ENCODE measurements at places on chromosomes 12 and 14.
A peak's percentile ranks its signal among the peaks of the same experiment; 100 is the strongest.

GRCh38 chr12:79975143-79975542, 40.2 kb upstream of the PPP1R12A start:
- no peak for DNase-seq

DNA sequence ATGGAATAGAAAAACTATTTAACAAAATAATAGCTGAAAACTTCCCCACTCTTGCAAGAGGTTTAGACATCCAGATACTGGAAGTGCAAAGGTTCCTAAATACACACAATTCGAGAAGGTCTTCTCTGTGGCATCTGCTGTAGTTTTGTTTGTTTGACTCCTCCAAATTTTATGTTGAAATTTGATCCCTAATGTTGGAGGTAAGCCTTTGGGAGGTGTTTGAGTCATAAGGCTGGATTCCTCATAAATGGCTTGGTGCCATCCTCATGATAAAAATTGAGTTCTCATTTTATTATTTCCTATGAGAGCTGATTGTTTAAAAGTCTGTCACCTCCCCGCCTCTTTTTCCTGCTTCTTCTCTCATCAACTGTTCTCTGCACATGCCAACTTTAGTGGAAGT, 182.7 kb downstream of the MYRFL start:
- no peak for DNase-seq

- DNase-seq, result no peak
These were observed 216.5 kb downstream of the SLC38A4 start for GRCh38 chr12:46609273-46609623.

DNA sequence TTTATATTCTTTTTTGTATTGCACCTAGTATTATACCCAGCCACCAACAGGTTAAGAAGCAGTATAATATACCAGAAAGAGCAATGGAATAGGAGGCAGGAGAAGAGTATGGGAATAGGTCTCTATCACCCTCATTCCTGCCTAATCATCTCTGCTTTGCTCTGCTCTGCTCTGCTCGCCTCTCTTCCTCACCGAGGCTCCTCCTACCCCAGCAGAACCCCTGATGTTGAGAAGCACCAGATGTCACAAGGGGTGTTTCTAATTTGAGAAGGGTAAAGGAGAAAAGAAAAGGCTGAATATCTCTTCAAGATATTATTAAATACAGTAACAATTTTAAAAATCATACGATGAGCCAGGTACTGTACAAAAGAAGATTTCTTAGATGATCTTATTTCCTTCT, 89.0 kb downstream of the STON2 start:
- DNase-seq, result no peak

- no peak for DNase-seq
These were observed 864.2 kb downstream of the TRHDE start for GRCh38 chr12:73136386-73136785.

DNA sequence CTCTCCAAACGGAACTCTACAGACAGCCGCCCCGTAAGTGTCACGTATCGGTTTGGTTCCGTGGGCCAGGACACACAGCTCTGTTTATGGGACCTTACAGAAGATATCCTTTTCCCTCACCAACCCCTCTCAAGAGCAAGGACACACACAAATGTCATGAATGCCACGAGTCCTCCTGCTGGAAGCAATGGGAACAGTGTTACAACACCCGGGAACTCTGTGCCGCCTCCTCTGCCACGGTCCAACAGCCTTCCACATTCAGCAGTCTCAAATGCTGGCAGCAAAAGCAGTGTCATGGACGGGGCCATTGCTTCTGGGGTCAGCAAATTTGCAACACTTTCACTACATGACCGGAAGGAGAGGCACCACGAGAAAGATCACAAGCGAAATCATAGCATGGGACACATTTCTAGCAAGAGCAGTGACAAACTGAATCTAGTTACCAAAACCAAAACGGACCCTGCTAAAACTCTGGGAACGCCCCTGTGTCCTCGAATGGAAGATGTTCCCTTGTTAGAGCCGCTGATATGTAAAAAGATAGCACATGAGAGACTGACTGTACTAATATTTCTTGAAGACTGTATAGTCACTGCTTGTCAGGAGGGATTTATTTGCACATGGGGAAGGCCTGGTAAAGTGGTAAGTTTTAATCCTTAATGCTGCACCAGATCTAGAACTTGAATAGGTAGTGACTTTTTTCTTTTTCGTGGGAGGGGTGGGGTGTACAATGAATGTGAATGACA, 69.7 kb downstream of the WDR20 start:
- DNase-seq, result peak; percentile 79

DNA sequence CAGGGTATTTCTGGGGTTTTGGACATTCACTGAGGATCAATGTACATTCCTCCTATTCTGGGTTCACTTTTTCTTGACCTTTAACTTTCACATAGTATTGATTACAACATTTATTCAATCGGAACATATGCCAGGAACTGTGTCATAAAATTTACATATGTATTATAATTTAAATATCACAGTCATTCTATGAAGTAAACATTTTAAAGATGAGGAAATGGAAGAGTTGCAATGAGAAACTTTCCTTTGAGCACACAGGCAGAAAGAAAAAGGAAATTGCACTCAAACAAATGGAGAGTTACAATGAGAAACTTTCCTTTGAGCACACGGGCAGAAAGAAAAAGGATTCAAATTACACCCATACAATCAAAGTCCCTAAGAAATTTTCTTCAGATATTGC, 3.1 kb downstream of the MUCL1 start:
- DNase-seq, result no peak

GRCh38 chr12:111598637-111599452, at the start of gene ATXN2:
TSS of gene ATXN2 (minus strand) at chr12:111599315. CDS start at chr12:111599034, 281 bp downstream.
- peak; percentile 72 for DNase-seq

DNA sequence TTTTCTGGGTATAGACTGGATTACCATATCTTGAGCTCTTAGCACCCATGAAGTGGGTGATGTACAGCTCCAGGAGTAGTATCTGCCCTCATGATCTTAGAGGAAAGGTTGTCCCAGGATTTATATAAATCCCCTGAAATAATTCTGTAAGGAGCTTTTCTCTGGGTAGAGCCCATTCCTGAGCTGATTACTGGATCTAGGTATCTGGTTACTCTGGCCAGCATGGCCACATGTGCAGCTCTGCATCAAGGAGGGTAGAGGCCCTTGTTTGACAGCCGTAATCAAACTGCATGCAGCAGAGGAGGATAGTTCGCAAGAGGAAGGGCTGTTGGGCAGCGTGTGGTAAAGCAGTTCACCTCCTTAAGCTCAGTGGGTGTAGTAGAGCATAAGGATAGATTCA, 8.5 kb downstream of the COX14 start:
- no peak for DNase-seq

DNA sequence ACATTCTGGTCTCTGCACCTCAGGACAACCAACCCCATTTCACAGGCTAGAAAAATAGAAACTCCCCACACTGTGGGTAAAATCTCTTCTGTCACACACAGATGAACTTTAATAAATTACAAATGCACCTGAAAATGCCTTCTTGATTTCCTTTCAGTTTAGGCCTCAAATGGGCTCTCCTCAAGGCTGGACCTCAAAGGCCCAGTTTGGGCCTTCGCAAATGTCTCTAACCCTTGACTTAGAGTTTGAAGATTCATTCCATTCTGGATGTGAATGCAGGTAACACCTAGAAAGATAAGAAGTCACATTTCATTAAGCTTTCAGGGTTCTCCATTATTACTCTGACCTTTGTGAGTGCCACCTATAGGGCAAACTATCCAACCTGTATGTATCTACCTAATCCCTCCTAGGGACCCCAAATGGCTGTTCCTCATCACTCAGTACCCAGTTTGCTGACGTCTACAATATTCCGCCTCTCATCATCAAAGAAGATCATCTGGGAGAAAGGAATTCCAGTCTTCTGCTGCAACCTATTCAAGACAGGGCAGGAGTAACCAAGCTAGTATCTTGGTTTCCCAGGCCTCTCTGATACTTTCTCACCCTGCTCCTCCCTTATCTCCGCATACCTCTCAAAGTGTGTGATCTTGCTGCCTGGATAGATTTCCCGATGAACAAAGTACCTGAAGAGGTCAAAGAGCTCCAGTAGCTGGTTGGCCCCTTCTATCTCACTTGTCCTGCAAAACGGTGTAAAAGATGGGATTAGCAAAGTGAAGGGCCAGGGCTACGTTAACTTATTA, 776 bp upstream of the CHMP4A start:
- no peak for DNase-seq

DNA sequence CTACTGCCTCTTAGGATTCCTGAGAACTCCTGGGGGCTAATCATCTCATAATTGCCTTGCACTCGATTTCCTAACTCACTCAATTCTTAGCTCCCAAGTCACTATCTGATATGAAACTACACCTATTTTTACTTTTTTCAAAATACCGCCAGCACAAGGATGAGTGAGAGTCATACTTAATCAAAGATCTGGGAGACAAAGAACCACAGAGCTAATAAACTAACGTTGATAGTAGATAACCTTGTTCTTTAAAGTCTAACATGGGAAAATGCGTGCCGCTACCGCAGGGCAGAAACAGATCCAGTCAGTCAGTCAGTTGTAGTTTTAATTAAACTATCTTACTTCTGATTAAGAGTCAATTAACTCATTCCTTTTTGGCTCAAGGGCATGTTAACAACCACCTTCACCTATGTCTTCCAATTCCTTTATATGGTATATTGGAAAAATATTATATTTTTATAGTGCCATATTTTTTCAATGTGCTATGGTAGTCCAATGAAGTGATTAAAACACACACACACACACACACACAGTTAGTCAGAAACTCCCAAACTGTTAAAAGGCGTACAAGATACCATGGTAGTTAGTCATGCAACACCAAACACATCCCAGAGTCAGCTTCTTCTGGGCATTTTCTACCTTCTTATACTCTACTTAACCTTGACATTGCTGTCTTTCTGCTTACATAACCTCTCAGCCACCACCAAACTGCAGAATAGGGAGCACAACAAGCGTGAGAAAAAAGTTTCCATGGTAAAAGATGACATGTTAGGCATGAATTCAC, 114.0 kb downstream of the KLHL28 start:
- no peak for DNase-seq

- no peak for DNase-seq
These were observed 46.0 kb downstream of the FAM222A start for GRCh38 chr12:109759595-109759994.

Data from nucleus accumbens (tissue), 56 donors.